LoVo (cell line): ENCODE measurements at places on chromosomes 4 and X.

- DNase-seq: no peak
These were observed 3.4 kb downstream of the SORCS2 start for GRCh38 chr4:7195546-7196287.

GRCh38 chr4:123659730-123660129 is 263.1 kb downstream of the SPRY1 start:
- DNase-seq: peak; percentile 43

DNA sequence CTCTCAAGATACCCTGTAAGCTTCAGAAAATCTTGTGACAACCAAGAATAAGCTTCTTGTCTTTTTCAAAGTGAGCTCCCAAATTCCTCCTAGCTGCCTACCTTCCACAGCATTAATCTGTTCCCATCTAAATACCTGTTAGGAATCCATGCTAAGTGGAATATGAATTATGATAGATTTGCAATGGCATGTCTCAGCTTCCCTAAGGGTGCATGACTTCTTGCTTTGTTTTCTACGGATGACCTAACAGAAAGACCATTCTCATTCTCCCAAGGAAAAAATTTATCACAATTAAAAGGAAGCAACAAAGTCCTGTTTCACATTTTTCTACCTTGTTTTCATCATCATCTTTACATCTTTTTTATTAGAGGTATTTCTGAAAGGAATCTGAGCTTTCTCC is 532.7 kb downstream of the GRXCR1 start:
- no peak for DNase-seq

- DNase-seq: no peak
These were observed 112.8 kb upstream of the PSAPL1 start for GRCh38 chr4:7547368-7548040.

DNA sequence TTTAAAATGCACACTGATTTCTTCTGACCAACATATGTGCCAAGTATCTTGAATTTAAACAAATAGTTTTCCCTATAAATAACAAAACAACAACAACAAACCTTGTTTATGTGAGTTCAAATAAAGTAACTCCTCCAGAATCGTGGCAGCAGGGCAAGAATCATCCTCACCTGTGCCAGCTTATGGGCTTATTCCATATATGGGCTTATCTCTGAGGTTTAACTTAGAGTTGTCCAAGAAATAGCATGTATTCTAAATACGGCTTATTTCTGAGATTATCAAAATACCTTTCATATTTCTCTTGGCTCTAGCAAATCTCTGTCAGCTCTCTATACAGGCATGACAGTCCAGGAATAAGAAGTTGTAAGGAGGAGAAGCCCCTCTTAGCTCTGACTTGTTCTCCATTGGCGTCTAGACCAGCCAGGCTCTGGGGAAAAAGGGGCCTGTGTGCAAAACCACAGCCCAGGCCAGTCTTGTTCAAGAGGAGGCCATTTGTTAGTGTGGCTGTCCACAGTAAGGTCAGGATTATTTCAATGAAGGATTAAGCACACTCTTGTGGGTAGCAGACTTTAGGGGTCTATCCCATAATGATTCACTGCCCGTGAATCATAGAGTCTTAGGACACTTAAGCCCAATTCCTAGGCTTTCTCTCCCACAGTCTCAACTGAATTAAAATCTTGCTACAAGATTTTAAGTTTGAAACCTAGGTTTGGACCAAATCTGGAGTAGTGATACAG is 63.2 kb downstream of the FRAS1 start:
- no peak for DNase-seq

- DNase-seq: no peak
These were observed at the start of gene BEND4 for GRCh38 chr4:42152507-42153504. Gene BEND4, minus strand, starts transcription at chr4:42152655. Its CDS starts 512 bp downstream, at chr4:42152143.

DNA sequence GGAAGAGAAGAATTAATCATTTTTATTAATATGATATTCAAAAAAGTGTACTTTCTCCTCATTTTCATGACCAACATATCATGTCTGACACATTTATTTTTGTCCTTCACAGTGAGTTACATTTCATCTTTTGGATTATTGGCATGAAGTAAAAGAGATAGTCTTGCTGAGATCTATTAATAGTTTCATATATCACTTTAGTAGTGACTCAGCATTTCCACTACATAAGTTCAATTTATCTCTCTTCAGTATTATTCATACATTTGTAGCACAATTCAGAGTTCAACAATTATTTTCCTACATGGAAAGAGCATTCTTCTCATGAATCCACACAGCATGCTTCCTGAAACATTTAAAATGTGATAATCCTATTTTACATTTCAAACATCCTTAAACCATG is 1461.1 kb downstream of the TECRL start:
- no peak for DNase-seq

GRCh38 chr4:23413631-23414030 is 476.2 kb downstream of the PPARGC1A start:
- DNase-seq: no peak

- no peak for DNase-seq
These were observed 262.0 kb downstream of the IL15 start for GRCh38 chr4:141898346-141898745.

DNA sequence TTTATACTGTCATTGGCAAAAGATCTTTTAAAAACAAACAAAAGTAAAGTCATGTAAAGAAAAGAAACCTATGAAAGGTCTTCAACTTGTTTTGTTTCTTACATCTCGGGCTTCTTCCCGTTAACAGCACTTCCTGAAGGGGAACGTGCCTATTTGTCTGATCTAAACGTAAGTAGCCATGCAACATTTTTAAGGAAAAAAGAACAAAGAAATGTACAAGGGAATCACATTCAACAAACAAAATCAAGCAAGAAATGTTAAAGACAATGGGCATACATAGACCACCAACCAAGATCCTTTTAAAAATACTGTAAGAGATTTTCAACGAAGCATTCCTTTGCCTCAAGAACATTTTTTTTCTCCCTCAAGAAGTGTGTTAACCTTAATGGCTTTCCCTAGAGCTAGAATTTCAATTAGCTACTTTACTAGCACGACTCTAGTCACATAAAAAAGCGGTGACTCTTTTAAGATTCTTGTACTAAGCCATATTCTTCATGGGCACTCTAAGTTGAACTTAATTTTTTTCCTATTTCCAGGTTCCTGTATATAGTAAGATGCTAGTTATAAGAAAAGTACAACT is 112.0 kb upstream of the TTC29 start:
- DNase-seq: no peak

- no peak for DNase-seq
These were observed 276.2 kb upstream of the KLF3 start for GRCh38 chr4:38387819-38388218.

GRCh38 chrX:142296421-142296820 is 91.3 kb upstream of the MAGEC2 start:
- DNase-seq: no peak

DNA sequence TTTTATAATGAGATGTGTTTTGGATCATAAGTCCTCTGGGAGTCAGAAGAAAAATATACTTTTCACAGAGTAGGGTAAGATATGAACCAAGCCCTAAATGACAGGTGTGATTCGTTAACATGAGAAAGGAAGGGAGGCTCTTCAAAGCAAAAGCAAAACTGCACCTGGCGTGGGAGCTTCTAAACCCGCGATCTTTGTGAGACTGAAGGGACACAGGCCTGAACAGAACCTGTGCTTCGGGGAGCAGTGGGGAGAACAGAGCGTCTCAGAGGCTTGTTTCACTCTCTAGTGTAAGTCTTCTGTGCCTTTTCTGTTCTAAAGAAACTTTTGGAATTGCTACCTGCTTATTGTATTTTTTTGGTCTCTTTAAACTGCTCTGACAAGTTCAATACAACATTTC is 30.2 kb upstream of the CYP4V2 start:
- no peak for DNase-seq

DNA sequence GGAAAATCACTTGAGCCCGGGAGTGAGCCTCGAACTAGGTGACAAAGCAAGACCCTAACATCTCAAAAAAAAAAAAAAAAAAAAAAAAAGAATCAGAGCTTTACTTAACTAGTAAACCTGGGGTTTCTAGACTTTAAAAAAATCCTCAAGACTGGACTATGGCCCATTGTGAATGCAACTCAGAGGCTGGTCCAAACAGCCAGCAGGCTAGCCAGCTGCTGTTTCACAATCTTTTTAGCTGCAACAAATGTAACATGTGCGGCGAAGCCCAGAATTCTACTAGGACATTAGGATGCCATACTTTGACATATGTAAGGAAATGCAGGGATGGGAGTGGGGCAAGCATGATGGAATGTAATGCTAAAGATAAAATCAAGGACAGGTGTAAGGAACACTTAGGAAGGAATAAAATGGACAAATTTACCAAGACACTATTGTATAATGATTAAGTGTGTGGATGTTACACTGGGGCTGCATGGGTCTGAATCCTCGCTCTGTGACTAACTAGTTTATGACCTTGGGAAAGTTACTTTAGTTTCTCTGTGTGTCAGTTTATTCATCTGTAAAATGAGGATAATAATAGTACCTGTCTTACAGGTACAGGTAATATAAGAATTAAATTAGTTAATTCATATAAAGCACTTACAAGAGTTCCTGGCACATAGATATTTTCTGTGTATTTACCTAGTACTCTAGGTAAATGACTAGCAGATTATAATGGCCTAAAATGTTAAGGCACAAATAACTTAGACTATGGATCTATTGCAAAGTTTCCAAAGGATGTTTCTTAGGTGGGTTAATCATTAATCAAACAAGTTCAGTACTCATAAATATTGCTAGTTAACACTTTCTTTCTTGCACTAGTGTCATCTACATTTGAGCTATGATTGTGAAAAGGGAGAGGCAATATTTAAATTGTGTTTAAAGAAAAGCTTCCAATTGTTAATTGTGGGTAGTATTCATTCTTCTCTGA is 49.5 kb downstream of the HELQ start:
- DNase-seq: no peak

- no peak for DNase-seq
These were observed 246.9 kb downstream of the FBXO8 start for GRCh38 chr4:174036576-174036975.

- no peak for DNase-seq
These were observed 16.4 kb downstream of the INTS6L start for GRCh38 chrX:135536877-135537276.

DNA sequence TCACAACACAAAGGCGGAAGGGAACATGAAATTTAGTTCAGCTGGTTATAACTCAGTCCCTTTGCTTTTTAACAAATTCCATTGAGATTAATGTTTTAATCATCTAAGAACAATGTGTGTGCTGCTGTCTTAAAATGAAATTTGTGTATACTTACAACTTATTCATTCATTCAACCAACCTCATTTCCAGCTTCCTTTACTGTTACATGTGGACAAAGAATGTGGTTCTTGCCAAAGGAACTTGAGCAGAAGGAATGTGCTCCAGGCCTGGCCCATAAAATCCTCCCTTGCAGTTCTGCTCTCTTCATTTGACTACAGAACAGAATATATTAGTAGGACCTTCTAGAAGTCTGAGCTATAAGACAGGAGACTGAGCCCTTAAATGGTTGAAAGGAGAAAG is 176.8 kb upstream of the GLRA2 start:
- no peak for DNase-seq

DNA sequence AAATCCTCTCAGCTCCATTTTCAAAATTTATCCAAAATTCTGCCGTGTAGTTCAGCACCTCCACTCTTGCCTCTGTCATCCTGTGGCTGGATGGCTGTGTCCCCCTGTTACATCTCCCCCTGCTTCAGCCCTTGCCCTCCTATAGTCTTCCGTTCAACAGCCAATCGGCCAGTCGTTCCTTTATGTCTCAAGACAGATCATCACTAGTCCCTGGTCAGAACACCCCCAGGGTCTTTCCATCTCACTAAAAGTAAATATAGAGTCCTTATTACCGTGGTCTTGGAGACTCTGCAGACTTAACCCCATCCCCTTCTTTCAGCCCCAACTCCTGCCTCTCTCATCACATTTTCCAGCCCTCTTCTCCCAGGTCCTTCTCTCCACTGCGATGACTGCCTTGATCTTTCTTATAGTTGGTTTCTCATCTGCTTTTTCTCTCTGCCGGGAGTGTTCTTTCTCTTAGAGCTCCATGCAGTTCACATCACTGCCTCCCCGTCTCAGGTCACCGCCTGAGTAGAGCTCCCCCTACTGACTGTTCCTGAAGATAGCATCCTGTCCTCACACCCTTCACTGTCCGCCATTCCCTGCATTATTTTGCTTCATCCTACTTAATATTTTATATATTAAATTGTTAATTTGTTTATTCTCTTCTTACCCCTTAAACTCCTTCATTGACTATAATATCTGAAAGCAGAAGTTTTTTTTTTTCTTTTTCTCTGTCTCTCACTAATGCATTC is 736.9 kb upstream of the MAGEB2 start:
- peak; percentile 11 for DNase-seq

- DNase-seq: no peak
These were observed 13.8 kb downstream of the MOB1B start for GRCh38 chr4:70915874-70916559.

DNA sequence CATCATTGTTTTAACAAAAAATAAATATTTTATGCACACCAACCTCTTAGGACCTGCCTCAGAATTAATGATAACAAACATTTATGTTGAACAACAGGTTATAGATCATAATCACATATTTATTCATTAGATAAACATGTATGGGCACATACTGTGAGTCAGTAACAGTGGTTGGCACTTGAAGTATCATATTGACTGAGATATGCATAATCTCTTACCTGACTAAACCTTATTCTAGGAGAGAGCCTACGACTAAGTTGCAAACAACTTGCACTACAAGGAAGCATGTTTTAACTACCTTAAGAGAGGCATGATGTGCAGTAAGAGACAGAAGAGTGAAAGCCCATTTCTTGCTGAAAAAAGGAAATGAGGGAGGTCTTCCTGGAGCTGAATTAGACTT is 6.5 kb upstream of the DACH2 start:
- DNase-seq: no peak

DNA sequence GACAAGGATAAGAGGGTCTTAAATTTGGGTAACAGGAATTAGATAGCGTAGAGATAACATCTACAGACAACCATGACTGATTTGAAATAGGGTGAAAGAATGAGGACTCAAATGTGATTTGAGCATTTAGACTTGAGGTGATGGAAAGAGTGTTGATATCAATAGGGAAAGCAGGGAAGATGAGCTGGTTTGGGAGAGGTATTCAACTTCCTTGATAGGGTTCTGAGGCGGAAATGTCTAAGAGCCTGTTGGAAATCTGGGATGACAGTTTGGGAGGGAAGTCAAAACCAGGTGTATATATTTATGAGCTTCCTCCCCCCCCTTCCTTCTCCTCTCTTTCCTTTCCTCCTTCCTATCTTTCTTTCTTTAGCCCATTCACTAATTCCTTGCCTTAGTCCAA is 36.5 kb downstream of the KLHL15 start:
- no peak for DNase-seq

DNA sequence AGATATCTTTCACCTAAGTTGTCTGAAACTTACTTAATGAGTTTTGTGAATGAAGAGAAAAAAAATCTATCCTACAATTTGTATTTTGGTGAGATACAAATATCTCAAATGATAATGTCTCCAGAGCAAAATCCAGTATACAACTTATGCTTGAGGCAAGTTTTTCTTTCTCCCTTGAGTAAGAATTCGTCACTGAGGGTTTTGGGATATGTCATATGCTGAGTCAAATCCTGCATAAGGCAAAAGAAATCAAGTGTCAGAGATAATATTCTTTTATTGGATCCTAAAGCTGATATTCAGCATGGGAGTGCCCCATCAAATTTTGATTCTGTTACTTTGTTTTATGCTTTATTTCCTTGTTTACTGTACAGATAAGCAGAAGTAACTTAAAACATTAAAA is 1308.6 kb downstream of the ARAP2 start:
- no peak for DNase-seq

GRCh38 chr4:11446155-11446811 is 17.6 kb upstream of the HS3ST1 start:
- DNase-seq: no peak
